ENCODE measurements at places on chromosomes 13 and 19.

GRCh38 chr13:109971006-109971405 lies 184.6 kb upstream of the IRS2 start:
- DNase-seq = no peak

GRCh38 chr13:80030491-80030890 lies 310.4 kb downstream of the SPRY2 start:
- DNase-seq = no peak

DNA sequence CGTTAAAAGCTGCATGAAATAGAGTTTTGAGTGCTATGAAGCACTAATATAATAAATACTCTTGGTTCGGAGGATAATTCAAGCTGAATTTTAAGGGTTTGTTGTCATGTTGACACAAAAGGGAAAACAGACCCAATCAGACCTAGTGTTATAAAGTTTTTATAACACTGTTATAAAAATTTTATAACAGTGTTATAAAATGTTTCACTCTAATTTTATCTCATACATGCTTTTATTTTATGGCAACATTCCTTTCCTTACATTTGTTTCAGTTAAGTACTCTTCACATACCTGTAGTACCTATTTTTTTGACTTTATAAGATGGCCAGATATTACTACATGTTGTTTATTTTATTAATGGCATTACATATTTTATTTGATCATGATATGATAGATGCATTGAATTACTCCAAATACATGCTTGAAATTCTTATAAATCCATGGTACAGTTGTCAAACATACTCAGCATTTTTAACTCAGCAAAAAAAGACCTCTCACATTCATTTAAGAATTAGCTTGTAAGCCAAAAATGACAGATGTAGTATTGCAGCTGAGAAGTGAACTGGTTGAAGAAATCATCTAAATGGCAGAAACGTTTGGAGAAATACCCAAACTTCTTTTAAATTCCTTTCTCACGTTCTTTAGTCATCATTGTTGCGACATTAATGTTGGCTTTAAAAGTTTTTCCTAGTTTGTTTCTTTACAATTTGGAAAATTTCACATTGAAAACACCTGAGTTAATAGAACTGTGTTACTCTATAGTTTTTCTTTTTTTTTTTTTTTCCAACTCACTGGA lies 104.5 kb downstream of the PIBF1 start:
- DNase-seq = no peak

DNA sequence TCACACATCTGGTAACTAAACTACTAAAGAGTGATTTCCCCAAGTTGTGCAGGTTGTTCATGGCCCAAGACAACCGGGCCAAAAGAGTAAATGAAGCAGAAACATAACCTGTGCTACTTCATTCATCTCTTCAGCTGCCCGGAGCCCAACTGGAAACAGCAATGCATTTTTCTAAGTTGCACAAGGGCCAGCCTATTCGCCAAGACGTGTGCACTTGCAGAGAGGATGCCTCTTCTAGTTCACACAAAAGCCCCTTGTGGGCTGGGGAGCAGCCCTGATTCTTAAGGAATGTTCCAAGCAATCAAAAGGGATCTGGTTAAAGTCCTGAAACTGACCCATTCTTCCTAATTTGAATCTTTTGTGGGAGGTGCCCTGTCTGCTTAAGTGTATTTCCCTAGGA lies 275.8 kb downstream of the SHISA2 start:
- DNase-seq = no peak

GRCh38 chr13:62544928-62545327 lies 1129.3 kb upstream of the PCDH20 start:
- no peak for DNase-seq

DNA sequence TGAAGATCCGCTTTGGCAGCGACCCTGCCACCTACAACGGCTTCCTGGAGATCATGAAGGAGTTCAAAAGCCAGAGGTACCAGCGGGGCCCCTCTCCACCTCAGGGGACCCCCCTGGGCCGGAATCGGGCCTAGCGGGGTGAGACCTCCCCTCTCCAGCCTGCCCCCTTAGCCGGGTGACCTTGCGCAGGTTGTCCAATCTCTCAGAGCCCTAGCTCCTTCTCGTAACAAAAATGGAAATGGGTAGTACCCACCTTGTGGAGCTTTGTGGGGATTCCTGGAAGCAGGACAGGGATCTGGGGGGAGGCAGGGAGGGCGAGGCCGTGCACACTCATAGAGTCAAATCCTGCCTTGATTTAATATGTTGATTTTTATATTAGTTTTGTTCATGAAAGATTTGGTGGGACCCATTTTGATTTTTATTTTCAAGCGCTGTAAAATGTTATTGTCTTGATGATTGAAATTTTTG lies 658 bp downstream of the SIN3B start:
- DNase-seq = no peak
